Activated CD4-positive, alpha-beta memory T cell treated with anti-CD3 and anti-CD28 coated beads, Interleukin-2, amount 10 ng/mL, durations not matched to agents 7 days and 5 days (primary cell): ENCODE measurements at places on chromosomes 7 and 10. TPM values are rescaled to one million over a fixed set of nuclear protein-coding genes. Genes with fewer than 3 reads are reported as not detected.
A peak's percentile ranks its signal among the peaks of the same experiment; 100 is the strongest.

The SLC25A40 gene
- 59.5 TPM for total RNA-seq

The MMRN2 gene
- total RNA-seq: not detected

The SPDYE18 gene
- total RNA-seq: 1.4 TPM

The ZNF777 gene
- 11.8 TPM for total RNA-seq

The PSMC2 gene
- 149 TPM for total RNA-seq

The GPR26 gene
- not detected for total RNA-seq

The IDI2 gene
- total RNA-seq: not detected

The NPSR1 gene
- total RNA-seq: not detected

The JCAD gene
- total RNA-seq: 0.68 TPM

The POP7 gene
- total RNA-seq: 32.5 TPM

The CALML3 gene
- not detected for total RNA-seq

The SSMEM1 gene
- not detected for total RNA-seq

The CH25H gene
- total RNA-seq: not detected

The NACAD gene
- not detected for total RNA-seq

GRCh38 chr10:33265621-33266020 lies 68.8 kb downstream of the NRP1 start:
- no peak overlapping the region for H3K27ac ChIP-seq
- peaks cover 8% of the 10 kb centered on the region for H3K36me3 ChIP-seq
- H3K4me1 ChIP-seq: peaks cover 25% of the 10 kb centered on the region
- H3K27me3 ChIP-seq: peaks cover 14% of the 10 kb centered on the region
- DNase-seq: peak; percentile 39

GRCh38 chr7:120052884-120053382 lies 220.0 kb upstream of the KCND2 start:
- H3K27ac ChIP-seq: no peak overlapping the region
- no peaks in the 10 kb centered on the region for H3K36me3 ChIP-seq
- H3K4me3 ChIP-seq: no peak overlapping the region
- DNase-seq: no peak
- no peaks in the 10 kb centered on the region for H3K4me1 ChIP-seq
- H3K27me3 ChIP-seq: no peaks in the 10 kb centered on the region

- no peaks in the 10 kb centered on the region for H3K4me1 ChIP-seq
- no peak for DNase-seq
- no peak overlapping the region for H3K27ac ChIP-seq
- H3K27me3 ChIP-seq: no peaks in the 10 kb centered on the region
Measured at GRCh38 chr7:156376317-156376716, 264.3 kb upstream of the RNF32 start.

GRCh38 chr10:113450046-113450804 lies 102.6 kb upstream of the HABP2 start:
- no peak for DNase-seq
- H3K36me3 ChIP-seq: no peaks in the 10 kb centered on the region
- no peak overlapping the region for H3K4me3 ChIP-seq
- H3K27me3 ChIP-seq: peaks cover 26% of the 10 kb centered on the region
- H3K27ac ChIP-seq: no peak overlapping the region

DNA sequence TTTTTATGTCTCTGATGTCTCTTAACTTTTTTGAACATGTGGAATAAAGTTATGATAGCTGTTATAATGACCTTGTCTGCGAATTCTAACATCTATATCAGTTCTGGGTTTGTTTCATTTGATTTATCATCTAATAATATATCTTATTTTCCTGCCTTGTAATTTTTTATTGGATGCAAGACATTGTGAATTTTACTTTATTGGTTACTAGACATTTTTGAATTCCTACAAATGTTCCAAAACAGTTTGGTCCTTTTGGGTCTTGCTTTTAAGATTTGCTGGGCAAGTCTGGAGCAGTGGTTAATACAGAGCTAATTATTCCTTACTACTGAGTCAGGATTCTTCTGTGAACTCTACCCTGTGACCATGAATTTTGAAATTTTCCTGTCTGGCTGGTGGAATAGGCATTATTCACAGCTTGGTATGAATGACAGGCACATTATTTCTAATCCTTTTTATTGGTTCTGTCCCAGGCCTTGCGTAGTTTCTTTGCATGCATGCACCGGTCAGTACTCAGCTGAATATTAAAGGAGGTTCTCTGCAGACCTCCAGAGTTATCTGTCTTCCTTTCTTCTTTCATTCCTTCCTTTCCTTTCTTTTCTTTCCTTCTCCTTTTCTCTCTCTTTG lies 9.0 kb downstream of the CUTC start:
- no peak overlapping the region for H3K27ac ChIP-seq
- peaks cover 81% of the 10 kb centered on the region for H3K36me3 ChIP-seq
- no peaks in the 10 kb centered on the region for H3K27me3 ChIP-seq
- no peak overlapping the region for H3K4me3 ChIP-seq
- no peak for DNase-seq

- DNase-seq: peak; percentile 39
- peaks cover 74% of the 10 kb centered on the region for H3K36me3 ChIP-seq
- H3K27me3 ChIP-seq: no peaks in the 10 kb centered on the region
- peak overlapping the region; percentile 42 for H3K4me3 ChIP-seq
Measured at GRCh38 chr7:152144557-152145245, 119.2 kb downstream of the GALNT11 start.

- no peaks in the 10 kb centered on the region for H3K27me3 ChIP-seq
- H3K27ac ChIP-seq: no peak overlapping the region
- no peaks in the 10 kb centered on the region for H3K36me3 ChIP-seq
- no peak for DNase-seq
Measured at GRCh38 chr10:96706331-96706853, 13.9 kb downstream of the PIK3AP1 start.

GRCh38 chr7:127828843-127829500 lies 177.0 kb downstream of the SND1 start:
- H3K4me1 ChIP-seq: no peaks in the 10 kb centered on the region

DNA sequence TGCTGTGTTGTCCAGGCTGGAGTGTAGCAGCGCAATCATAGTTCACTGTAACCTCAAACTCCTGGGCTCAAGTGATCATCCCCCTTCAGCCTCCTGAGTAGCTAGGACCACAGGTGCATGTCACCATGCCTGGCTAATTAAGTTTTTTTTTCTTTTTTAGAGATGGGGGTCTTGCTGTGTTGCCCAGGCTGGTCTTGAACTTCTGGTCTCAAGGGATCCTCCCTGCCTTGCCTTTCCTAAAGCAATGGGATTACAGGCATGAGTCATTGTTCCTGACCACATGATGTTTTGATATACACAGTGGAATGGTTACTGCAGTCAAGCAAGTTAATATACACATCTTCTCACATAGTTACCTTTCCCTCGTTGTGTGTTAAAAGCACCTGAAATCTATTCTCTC lies 140.3 kb downstream of the GPR85 start:
- no peak for DNase-seq
- H3K27me3 ChIP-seq: peaks cover 22% of the 10 kb centered on the region
- H3K4me1 ChIP-seq: no peaks in the 10 kb centered on the region
- no peak overlapping the region for H3K4me3 ChIP-seq

GRCh38 chr7:132519936-132520335 lies 56.3 kb downstream of the PLXNA4 start:
- DNase-seq: no peak
- no peak overlapping the region for H3K4me3 ChIP-seq
- no peaks in the 10 kb centered on the region for H3K36me3 ChIP-seq
- H3K27me3 ChIP-seq: peaks cover 4% of the 10 kb centered on the region
- H3K4me1 ChIP-seq: no peaks in the 10 kb centered on the region
- H3K27ac ChIP-seq: no peak overlapping the region

GRCh38 chr7:121945066-121945465 lies 72.1 kb downstream of the PTPRZ1 start:
- no peaks in the 10 kb centered on the region for H3K36me3 ChIP-seq
- no peak for DNase-seq
- H3K27ac ChIP-seq: no peak overlapping the region
- H3K4me3 ChIP-seq: no peak overlapping the region
- H3K4me1 ChIP-seq: no peaks in the 10 kb centered on the region

- H3K4me3 ChIP-seq: no peak overlapping the region
- no peak overlapping the region for H3K27ac ChIP-seq
- H3K27me3 ChIP-seq: peaks cover 6% of the 10 kb centered on the region
- peaks cover 13% of the 10 kb centered on the region for H3K4me1 ChIP-seq
- no peak for DNase-seq
Measured at GRCh38 chr7:129536323-129536722, 34.0 kb downstream of the SMKR1 start.

GRCh38 chr10:35306852-35307251 lies 29.5 kb upstream of the CCNY start:
- no peak overlapping the region for H3K4me3 ChIP-seq
- H3K27me3 ChIP-seq: peaks cover 16% of the 10 kb centered on the region
- no peaks in the 10 kb centered on the region for H3K36me3 ChIP-seq
- no peaks in the 10 kb centered on the region for H3K4me1 ChIP-seq
- DNase-seq: no peak

GRCh38 chr7:43540471-43540870 lies 42.4 kb upstream of the STK17A start:
- peaks cover 17% of the 10 kb centered on the region for H3K27me3 ChIP-seq
- no peak overlapping the region for H3K27ac ChIP-seq
- no peak for DNase-seq
- no peak overlapping the region for H3K4me3 ChIP-seq

DNA sequence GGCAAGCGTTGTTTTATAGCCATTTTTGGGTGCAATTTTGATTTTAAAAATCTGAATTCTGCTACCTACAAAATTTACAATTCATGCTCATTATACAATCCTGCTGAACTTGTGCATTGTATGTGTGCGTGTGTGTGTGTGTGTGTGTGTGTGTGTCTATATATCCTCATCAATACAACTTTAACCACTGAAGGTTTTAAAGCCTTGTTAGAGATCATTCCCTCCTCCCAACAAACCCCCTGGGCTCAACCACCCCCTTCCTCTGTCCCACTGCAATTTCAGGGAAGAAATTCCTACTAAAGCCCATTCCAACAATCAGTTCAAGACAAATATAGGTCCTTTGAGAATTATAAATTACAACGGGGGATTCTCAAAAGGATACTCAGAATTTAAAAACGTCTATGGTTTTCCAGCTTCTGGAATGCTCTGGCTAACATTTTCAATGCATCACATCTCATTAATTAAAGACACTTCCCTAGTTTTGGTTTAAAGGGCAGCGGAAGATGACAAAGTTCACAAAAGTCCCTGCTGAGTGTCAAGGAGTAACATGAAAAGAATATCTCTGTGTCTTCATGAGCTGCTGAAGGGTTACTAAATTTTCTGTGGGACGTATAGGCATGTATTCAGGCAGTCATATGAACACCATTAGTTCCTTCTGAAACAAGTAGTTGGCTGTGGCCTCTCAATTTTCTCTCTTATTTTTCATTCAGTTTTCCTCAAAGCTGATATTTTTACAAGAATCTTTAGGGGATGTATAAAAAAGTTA lies 889 bp upstream of the SEMA3A start:
- no peaks in the 10 kb centered on the region for H3K36me3 ChIP-seq
- no peak for DNase-seq
- H3K4me1 ChIP-seq: peaks cover 5% of the 10 kb centered on the region
- no peaks in the 10 kb centered on the region for H3K27me3 ChIP-seq
- peak overlapping the region; percentile 76 for H3K4me3 ChIP-seq
- no peak overlapping the region for H3K27ac ChIP-seq

DNA sequence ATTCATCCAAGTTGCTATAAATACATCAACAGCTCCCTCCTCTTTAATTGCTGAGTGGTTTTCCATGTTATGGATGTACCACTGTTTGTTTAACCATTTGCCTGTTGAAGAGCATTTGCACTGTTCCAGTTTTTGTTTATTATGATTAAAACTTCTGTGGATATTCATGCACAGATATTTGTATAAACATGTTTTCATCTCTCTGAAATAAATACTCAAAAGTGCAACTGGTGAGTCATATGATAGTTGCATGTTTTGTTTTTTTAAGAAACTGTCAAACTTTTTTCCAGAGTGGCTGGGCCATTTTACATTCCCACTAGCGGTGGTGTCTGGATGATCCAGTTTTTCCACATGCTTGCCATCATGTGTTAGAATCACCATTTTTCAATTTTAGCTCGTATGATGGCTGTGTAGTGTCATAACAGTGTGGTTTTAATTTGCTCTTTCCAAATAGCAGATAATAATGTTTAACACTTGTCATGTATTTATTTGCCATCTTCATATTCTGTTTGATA lies 33.6 kb downstream of the MEOX2 start:
- H3K27ac ChIP-seq: no peak overlapping the region
- no peak for DNase-seq
- H3K27me3 ChIP-seq: no peaks in the 10 kb centered on the region
- H3K4me1 ChIP-seq: no peaks in the 10 kb centered on the region

DNA sequence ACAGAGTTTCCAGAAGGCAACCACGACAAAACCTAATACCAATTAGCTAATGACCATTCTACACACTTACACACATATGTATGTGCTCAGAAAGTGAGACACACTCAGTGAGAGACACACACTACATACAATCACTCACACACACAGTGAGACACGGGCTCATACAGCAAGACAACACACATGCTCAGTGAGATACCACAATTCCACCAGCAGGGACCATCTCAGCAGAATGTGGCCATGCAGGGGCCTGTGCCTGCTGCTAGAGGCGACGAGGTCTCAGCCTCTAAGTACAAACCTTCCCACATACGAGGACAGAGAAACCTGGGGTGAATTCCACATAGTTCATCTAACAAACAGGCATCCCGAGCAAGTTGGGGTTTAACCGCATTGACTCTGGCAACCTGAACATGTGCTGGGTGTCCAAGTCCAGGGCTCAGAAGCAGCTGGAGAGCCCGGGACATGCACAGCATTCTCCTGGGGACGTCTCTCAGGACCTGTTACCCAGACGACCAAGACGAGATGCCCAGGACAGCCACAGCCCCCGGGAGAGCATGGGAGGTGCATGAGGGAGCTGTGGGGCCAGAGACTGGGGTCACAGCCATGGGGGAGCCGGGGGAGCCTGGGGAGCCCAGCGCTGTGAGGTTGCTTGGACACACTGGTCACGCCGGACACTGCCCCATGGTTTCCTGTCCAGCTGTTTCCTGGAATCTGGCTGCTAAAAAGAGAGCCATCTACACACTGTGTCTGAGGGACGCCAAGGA lies 523.6 kb downstream of the PTPRN2 start:
- no peaks in the 10 kb centered on the region for H3K4me1 ChIP-seq
- H3K4me3 ChIP-seq: no peak overlapping the region
- no peaks in the 10 kb centered on the region for H3K36me3 ChIP-seq
- no peak for DNase-seq
- no peak overlapping the region for H3K27ac ChIP-seq

DNA sequence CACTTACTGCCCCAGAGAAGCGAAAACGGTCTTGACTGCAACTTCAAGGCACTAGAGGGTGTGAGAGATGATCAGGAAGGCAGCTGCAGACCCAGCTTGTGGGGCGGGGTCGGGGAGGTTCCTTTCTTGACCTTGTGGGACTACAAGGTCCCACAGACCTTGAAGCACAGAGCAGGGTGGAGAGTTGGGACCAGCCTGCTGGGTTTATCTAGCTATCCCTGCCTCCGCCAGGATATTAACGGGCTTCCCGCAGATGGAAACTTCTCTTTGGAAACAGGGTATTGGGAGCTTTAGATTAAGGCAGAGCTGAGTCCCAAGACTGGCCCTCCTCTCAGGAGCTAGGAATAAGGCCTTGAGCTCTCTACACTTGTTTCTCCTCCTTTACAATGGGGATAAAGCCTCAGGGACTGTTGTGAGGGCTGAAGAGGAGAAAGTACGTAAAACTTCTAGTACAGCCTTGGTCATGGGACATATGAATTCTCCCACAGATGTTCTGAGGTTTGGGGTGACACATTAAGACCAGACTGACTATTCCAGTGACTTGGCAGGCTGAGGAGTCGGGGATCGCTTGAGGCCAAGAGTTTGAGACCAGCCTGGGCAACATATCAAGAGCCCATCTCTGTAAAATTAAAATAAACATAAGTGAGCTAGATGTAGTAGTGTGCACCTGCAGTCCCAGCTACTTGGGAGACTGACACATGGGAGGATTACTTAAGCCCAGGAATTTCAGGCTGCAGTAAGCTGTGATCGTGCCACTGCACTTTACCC lies 153.2 kb downstream of the CDH23 start:
- no peaks in the 10 kb centered on the region for H3K4me1 ChIP-seq
- H3K4me3 ChIP-seq: no peak overlapping the region
- no peak overlapping the region for H3K27ac ChIP-seq
- H3K36me3 ChIP-seq: no peaks in the 10 kb centered on the region
- no peaks in the 10 kb centered on the region for H3K27me3 ChIP-seq
- no peak for DNase-seq
